Vagina (tissue), 2 donors: ENCODE measurements at places on chromosomes 12 and 14.

- no peak for DNase-seq
Observed at GRCh38 chr12:18970603-18971002, 158.9 kb upstream of the PLEKHA5 start.

- DNase-seq = no peak
Observed at GRCh38 chr12:72031066-72031465, 92.4 kb downstream of the TPH2 start.

GRCh38 chr12:10873378-10873777 lies 10.7 kb downstream of the PRH1 start:
- no peak for DNase-seq

GRCh38 chr14:36986407-36986806 lies 186.0 kb downstream of the SLC25A21 start:
- DNase-seq = no peak

- DNase-seq = no peak
Observed at GRCh38 chr12:78933014-78933413, 68.4 kb downstream of the SYT1 start.

DNA sequence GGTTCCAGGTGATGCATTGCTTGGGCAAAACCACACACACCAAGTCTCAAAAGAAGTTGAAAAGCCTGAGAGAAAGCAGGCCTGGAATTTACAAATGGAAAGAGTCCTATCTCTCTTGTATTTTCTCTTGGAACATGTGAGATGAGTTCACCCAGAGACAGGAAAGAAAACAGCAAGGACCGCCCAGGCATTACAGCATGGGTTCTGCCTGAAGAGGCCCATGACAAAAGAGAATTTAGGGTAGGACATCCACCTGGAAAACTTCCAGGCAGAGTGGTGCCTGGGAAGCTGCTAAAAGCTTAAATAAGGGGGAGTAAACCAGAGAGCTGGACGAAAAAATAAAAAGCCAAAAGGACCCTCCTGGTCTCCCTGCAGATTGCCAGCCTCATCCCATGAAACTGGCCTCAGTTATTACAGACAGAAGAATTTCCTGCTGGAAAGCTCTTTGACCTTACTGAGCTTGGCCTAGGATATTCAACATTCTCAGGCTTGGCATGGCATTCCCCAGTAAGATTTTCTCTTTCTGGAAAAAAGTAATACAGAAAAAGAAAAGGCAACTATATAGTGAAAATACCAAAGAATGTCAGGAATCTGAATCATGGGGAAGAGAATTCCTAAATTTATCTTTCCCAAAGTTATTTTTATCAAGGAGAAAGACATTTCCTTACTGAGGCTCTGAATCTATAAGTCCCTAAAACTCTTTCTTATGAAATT lies 121.3 kb upstream of the NUDT4 start:
- no peak for DNase-seq

DNA sequence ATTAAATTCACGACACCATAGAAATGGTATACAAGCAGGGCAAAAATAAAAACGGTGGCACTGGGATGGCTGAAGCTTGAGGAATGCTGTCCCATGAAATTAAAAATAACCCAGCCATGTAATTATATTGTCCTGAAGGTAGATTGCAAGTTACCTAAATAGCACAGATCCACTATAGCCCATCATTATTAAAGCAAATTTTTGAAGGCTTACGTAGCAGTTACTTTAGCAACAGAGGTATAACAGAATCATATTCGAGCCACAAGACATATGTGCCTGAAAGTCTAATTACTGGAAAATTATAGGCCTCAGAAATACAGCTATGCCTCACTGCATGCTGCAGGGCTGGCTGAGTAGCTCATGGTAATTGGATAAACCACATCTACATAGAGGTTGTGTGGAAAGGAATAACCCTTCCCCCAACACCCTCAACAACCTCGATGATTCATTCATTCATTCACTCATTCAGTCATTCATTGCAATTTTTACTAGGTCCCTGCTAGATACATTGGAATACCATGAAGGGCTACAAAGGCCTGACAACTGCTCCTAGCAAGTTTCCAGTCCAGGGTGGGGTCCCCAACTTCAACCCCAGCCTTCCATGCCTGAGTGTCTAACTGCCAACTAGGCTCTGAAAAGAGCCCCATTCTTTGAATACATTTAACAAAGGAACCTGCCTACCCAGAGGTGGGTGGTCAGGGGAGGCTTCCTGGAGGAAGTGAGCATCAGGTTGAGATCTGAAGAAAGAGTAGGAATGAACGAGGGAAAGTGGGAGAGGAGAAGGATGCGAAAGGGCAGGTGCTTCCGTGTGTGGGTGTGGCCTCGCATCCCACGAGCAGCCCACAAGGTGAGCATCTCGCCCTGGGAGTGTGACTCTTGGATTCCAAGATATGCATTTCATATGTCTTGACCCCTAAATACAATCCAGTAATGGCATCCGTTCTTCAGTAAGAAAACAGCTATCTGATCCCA lies 18.0 kb upstream of the CMKLR1 start:
- DNase-seq = no peak

GRCh38 chr14:56144176-56144575 lies 26.0 kb downstream of the PELI2 start:
- DNase-seq = no peak

DNA sequence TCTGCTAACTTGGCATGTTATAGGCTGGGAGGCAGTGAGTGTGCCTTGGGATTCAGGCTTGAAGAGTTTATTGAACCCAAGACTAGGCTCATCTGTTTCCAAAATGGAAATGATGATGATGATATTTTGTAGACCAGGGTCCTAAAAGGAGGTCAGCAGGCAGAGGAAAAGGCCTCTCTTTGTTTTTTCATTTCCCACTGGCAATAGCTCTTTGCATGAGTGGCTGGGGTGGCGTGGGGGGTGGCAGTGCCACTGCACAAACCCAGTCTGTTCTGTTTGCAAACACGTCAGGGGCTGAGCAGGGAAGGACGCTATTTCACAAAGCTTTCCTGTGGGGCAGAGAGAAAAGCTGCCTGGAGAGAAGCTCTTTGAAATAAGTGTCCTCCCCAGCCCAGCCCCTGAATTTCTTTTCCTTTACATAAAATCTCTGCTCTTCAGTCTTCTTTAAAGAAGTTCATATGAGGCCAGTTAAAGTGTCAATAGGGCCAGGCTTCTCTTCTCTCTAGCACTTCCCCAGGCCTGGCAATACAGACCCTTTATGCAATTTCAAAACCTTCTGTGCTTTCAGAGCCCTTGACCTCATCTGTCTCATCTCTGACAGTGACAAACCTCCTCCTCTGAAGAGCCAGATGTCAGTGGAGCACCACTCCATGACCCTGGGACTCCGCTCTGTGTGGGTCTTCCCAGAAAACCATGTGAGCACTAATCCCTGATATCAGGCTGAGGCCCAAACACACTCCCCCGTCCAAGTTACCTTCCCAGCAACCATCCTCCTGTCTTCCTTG lies 72.8 kb downstream of the ZNF664 start:
- DNase-seq = no peak

DNA sequence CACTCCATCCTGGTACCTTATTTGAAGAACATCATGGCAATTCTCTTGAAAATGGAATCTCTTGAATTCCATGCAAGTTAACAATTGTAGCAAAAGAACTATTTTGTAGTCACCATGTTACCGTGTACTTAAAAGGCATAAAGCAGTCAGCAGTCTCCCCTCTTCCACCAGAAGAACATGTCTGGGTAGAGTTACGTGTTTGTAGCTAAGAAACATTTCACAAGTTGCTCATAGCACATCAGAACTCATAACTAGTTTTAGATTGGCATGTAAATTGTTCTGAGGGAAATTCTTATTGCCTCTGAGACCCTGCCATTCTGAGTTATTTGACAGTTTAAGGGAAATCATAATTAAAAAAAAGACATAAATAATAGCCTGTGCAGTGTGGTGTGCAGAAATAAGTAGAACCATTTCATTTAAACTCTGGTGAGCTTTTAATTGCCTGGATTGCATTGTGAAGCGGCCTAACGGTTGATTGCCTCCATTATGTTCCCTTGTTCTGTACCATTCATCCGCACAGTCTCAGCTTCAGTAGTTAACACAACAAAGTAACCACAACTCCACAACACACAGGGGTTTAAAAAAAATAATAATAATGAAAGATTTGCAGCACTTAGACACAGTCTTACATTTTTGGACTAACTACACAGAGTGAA lies 2.6 kb downstream of the LMO3 start:
- no peak for DNase-seq

DNA sequence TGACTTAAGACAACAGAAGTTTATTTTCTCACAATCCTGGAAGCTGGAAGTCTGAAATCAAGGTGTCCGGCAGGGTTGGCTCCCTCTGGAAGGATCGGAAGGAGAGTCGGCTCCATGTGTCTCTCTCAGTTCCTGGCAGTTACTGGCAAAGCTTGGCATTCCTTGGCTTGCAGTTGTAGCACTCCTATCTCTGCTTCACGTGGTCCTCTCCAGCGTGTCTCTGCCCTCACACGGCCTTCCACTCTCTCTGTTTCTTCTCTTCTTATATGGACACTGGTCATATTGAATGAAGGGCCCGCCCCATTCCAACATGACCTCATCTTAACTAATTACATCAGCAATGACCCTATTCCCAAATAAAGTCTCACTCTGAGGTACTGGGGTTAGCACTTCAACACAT lies 60.1 kb upstream of the TUNAR start:
- peak; percentile 47 for DNase-seq

DNA sequence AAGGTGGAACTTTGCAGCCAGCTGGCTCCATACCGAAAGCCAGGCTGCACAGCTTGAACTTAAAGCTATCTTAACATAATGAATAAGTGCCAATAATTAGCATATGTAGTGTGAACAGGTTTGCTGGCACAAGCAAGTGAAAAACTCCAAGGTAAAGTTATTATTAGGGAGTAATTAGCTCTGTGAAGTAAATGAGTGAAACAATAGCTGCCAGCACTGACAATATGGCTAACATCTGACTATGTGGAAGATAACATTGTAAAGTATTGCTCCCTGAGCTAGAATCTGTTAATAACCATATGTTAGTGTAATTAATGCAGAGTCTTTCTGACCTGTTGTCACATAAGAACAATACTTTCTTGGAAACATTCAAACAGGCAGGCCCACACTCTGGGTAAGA lies 246.4 kb downstream of the SOX5 start:
- no peak for DNase-seq

DNA sequence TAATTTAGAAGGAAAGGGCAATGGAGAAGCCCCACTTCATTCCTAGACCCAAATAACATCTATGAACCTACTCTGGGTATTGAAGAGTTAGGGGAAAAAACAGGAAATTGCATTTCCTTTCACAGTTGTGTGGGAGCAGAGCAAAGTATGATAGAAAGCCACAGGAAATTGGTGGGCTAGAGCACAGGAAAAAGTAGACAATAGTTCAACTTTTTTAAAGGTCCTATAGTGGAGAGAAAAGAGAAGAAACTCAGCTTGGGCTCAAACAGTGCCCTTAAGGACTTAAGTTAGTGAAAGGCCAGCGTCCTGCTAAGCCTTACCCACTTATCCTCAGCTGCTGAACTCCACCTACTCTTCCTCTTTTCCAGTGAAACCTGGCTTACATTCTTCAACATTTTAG lies 258.1 kb downstream of the DPY19L2 start:
- no peak for DNase-seq

GRCh38 chr12:54154681-54155186 lies 34.1 kb downstream of the SMUG1 start:
- DNase-seq = no peak

DNA sequence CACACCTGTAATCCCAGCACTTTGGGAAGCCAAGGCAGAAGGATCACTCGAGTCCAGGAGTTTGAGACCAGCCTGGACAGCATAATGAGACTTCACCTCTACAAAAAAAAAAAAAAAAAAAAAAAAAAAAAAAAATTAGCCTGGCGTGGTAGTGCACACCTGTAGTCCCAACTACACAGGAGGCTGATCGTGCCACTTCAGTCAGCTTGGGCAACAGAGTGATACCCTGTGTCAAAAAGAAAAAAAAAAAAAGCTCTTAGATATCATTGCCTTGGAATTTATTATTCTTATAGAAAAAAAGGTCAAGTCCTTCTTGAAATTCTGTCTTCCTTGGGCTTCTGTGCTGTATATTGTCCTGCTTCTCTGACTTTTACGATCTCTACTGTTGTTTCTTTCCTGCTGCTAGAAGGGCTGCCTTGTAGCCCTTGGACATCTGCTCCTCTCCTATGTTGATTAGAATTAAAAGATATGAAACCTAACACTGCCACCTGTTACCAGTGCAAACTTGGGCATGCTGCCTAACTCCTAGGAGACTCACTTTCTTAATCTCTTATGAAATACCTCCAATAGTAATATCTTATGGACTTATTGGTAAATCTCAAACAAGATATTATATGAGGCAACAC lies 5.7 kb downstream of the TMEM19 start:
- no peak for DNase-seq

DNA sequence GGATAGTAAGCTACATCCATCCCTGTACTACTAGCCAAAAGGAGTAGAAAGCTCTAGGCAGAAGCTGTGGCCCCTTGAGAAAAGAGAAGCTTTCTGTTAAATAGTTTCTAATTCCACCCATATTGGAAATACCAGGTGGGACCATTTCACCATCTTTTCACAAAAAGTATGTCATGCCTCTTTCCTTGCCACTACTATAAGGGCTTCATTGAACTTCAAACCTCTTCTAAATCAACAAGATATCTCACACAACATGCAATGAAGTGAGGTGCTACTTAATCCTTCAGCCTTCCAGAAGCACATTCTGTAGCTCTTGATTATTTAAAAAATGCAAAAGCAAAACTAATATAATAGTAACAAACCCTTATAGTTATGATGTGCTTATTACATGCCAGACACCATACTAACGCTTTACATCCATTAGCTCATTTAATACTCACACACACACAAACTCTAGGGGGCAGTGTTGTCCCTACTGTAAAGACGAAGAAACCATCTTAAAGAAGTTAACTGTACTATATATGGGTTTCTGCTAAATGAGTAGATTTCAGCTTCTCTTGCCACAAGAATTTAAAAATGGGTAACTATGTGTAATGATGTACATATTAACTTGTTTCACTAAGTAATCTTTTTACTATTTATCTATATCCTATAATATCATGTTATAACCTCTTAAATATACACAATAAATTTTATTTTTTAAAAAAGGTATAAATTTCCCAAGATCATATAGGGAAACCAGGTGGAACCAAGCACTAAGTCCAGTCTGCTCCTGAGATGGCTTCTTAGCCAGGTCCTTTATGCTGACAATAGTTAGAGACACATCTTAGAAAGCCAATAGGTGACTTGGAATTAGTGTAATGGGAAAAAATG lies 124.4 kb downstream of the RPS29 start:
- DNase-seq = no peak

DNA sequence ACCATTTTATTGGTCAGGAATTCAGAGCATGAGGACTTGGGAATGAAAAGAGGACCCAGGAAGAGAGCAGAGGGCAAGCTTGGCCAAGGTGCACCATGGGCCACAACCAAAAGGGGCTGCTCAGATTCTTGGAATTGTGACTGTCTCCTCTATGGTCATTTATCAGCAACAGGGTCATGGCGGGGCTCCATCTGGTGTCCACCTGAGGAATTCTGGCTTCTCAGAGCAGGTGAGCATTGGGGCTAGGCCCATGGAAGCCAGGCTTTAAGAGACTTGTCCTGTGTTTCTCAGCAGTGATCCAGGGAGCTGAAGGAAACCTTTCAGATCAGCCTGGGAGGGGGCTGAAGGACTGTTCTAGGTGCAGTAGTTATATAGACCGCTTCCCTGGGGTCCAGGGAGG lies 2.6 kb upstream of the RIN3 start:
- no peak for DNase-seq

- no peak for DNase-seq
Observed at GRCh38 chr14:105494606-105494929, 3.5 kb downstream of the TEDC1 start.

- DNase-seq = no peak
Observed at GRCh38 chr12:51234530-51234929, 4.1 kb upstream of the DAZAP2 start.
